ENCODE measurements at places on chromosomes 7 and 10.

DNA sequence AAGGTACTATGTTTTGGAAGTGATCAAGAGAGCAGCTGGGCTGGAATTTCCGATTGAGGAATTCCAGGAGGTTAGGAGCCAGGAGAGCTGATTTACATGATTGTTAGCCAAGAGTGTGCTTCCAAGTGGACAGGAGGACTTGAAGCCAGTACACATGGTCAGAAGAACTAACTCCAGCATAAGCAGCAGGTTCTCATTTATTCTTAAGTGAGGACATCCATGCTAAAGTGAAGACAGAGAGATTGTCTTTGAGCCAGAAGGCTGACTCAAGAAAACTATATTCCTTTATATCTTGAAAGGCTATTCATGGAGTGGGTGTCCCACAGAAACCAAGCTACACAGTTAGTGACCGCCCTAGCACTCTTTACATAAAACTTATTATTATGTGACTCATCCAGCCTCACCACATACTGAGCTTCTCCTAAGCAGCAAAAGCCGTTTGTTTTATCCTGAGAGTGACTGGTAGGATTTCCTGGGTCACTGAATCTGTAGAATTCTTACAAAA, 56.7 kb upstream of the SEMA3A start:
- DNase-seq = peak; percentile 7

DNA sequence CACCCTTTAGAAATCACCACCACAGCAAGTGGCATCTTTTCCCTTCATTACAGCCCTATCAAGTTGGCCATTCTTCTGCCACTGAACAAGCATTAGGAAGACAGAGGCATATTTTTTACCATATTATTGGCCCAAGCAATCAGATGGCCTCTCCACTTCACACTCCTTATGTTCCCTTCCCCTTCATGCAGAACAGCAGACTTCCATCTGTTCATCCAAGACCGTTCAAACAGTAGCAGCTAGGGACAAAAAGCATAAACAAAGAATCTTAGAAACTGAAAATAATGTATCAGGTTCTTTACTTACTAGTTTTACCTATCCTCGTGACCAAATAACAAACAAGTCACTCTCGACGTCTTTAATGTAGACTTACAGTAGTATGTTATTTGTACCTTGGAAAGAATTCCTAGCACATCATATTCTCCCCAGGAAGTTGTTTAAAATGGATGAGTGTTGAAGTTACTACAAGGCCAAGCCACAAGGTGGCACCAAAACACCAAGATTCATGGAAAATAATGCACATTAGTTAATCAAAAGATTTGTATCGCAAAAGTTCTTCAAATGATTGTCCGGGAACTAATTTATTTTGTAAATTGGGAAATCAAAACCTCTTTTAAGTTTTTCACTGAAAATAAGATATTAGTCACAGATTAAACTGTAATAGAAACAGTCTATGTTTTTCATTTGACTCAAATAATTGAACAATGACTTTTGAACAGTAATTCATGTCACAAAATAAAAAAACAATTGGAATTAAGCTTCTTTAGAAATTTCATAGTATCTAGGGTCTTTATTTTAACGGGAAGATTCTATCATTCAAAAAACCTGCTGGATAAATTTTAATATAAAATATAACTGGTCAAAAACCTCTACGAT, 112.1 kb downstream of the VPS41 start:
- peak; percentile 16 for DNase-seq

DNA sequence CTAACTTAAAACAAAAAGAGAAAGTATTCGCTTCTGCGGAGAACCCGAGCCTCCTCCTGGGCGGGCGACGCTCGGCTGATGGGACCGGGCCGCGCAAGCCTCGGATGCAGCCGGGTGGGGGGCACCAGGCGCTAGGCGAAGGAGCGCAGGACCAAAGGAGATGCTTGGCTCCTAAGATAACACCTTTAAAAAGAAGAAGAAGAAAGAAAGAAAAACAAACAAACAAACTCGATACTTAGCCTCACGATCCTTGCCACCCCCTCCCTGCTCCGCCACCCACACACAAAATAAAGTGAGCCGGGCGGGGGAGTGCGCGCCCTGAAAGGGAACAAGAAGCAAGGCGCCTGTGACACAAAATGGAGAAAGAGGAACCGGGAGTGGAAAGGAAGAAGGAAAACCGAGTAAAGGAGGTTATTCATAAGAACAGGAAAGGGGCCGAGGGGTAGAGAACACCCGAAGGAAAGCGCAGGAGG, 34.0 kb upstream of the EBLN1 start:
- no peak for DNase-seq

DNA sequence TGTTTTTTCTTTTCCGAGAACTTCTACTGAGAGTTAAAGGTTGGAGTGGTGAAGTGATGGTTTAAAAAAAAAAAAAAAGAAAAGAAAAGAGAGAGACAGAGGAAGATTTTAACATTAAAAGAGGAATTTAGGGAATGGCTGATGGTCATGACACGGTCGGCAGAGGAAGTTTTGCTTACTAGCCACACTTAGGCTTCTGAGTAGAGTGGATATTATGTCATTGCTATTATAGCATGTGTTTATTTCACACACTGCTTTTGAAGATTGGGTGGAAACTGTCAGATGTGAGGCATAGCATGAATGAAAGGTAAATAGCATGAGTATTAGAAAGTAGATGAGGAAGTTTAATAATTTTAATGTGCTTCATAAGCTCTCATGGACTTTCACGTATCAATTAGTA, 2.5 kb downstream of the KAT6B start:
- no peak for DNase-seq

GRCh38 chr10:124004663-124005004, 88.8 kb downstream of the CHST15 start:
- no peak for DNase-seq

DNA sequence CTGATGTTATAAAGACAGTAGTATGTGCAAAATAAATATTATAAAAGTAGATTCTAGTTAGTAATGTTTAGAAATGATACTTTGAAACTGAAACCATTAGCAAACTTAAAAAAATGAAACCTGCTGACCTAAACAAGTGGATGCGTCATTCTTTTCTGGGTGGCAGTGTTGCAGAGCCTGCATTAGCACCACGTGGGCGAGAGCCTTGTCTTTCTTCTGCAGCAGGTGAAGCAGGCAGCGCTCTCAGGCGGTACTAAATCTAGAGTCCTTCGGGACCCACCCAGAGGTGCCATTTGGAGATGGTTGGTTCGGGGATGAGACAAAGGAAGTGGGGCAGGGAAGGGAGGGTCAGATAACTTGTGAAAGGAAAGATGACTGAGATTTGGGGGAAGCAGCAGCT, 759.1 kb upstream of the IGFBP3 start:
- DNase-seq = no peak

- DNase-seq = no peak
Observed at GRCh38 chr10:22810643-22811465, 96.5 kb upstream of the PIP4K2A start.

DNA sequence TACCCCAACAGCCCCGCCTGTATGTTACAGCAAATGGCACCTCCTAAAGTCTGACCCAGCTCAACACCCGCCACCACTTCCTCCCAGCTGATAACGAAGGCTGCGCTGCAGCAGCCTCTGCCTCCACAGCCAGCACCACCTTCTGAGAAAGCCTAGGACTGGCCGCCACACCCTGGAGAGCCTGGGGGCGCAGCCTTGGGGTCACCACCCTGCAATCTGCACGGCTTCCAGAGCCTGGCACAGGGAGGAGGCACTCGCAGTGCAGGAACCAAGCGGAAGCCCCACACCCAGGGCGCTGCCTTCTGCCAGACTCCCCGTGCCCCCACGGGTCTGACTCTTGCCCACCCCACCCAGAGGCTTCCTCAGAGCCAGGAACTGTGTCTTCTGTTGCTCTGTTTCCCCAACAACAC, 112.5 kb downstream of the MAD1L1 start:
- DNase-seq = no peak

GRCh38 chr7:117383483-117384189, 43.7 kb downstream of the ASZ1 start:
- no peak for DNase-seq

DNA sequence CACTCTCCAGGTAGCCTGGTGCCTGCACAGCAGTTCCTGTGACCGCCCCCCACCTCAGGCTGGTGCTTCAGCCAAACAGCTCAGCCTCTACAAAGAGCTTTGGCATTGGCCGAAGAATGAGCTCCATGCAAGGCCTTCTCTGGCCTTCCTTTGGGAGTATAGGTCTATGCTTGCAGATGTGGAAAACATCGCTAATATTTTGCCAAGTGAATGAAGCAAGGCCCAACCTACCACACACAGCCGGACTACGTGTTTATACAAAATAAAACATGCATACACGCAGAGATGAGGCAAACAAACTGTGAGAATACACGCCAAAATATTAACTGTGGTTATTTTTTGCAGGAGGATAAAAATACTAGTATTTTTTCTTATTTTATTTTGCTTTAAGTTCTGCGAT, 416.2 kb upstream of the C7orf33 start:
- DNase-seq = no peak

GRCh38 chr10:112185959-112186358, 2.4 kb upstream of the GPAM start:
- no peak for DNase-seq

GRCh38 chr7:142918901-142919300, 14.6 kb downstream of the TRPV5 start:
- DNase-seq = no peak

DNA sequence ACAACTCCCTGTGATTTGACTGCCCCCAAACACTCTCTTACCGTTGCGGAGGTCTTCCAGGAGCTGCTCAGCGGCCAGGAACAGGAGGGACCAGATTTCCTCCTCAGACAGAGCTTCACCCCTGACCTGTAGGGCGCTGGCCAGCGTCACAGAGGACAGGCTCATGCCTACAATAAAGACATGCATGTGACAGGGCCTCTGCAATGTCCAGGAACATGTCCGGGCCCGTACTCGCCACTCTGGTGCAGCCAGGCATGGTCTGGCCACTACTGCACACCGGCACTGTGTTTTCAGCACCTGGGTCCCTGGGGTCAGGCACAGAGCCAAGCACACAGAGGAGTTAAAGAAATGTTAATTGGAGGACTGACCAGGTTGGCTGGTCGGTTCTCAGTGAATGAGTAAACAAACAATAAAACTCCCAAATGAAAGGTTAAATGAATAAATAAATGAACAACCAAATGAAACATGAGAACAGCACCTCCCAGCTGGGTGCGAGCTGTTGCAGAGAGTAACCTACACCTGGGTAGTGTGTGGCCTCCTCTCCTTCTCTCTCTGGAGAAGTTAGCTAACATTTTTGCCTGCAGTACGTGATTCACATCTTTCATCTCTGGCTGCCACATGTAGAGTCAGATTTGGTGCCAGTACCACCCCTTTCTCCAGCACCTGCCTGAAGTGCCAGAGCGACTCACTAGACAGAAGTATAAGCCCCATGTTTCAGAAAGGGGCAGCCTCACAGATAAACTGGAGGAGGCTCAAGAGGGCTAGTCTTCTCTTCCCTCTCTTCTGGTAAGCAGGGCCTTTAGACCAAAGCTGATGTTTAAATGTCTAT, 22.8 kb downstream of the FRMPD2 start:
- DNase-seq = no peak

GRCh38 chr10:12073526-12073925, 4.8 kb downstream of the DHTKD1 start:
- DNase-seq = no peak

GRCh38 chr10:32445036-32445435, 904 bp upstream of the CCDC7 start:
- no peak for DNase-seq

- no peak for DNase-seq
Observed at GRCh38 chr7:25116621-25117020, 8.4 kb downstream of the CYCS start.

DNA sequence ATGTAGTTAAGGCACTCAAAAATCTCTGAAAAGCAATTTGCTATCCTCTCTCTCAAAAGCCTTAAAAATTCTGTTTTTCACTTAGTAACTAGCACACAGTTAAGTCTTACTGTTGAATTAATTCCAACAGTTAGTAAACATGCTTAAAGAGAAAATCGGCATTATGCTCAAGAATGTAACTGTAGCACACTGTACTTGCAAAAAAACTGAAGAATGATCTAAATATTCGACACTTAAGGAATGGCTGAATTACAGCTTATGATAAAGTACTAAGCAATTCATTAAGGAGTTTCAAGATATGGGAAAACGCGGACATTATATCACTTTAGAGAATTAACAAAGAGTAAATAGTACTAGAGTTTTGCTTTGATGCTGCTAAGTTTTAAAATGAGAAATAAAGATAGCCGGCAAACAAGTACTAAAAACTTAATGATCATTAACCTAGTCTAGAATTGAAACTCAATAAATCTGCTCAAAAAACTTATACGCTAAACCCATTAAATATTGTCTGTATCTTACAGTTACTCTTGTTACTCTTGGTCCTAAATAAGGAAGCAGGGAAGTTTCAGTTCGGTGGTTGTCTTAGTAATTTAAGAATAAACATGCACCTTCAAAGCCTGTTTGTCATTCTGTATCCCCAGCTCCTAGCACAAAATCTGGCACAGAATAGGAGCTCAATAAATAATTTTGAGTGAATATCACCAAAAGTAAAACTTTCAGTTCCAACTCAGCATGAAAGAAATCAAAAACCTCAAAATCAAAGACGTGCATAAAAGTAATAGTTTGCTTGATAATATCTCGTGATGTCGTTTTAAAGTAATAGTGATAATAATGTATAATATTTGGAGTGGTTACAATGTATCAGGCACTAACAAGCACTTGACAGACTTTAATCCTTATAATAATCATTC, 1.2 kb downstream of the TRDMT1 start:
- DNase-seq = no peak

GRCh38 chr7:90345595-90346335, 751 bp upstream of the GTPBP10 start:
- DNase-seq = no peak

DNA sequence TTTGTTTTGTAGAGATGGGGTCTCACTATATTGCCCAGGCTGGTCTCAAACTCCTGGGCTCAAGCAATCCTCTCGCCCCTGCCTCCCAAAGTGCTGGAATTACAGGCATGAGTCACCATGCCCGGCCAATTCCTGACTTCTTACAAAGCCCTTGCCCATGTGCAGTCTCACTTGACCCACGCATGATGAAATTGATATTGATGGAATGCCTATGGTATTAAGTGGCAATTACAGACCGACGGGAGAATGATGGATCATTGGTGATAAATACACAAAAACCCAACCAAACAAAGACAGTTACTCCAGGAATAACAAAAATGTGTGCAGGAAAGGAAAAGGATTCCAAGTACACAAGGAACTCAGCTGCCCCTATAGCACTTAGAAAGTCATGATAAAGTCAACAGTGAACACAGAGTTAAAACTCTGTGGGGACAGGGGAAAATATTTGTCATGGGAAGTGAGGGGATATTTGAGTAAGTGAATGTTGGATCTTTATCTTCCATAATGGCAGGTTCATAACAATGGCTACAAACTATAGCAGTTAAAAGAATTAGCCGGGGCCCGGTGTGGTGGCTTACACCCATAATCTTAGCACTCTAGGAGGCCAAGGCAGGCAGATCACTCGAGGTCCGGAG, 21.6 kb downstream of the HIP1 start:
- DNase-seq = peak; percentile 35

DNA sequence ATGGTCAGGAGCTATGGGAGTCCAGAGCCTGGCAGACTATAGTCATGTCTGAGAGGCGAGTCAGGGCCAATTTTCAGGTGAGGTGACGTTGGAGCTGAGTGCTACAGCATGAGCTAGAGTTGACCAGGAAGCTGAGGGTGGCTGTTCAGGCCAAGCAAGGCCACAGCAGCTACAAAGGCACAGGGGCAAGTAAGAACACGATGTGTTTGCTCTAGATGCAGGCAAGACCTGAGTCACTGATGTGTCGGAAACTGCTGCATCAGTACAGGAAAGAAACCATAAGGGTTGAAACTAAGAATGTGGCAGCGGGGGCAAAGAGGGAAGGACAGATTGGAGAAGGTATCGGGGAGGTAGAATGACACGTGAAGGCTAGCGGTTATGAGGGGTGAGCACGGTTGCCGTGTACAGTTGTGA, 11.8 kb upstream of the RRP12 start:
- no peak for DNase-seq

- DNase-seq = no peak
Observed at GRCh38 chr10:73537709-73538108, 41.9 kb upstream of the PPP3CB start.
